ENCODE measurements at places on chromosomes 5 and 9.

- no peak for DNase-seq
Measured at GRCh38 chr9:33377089-33377715, 25.2 kb downstream of the AQP7 start.

DNA sequence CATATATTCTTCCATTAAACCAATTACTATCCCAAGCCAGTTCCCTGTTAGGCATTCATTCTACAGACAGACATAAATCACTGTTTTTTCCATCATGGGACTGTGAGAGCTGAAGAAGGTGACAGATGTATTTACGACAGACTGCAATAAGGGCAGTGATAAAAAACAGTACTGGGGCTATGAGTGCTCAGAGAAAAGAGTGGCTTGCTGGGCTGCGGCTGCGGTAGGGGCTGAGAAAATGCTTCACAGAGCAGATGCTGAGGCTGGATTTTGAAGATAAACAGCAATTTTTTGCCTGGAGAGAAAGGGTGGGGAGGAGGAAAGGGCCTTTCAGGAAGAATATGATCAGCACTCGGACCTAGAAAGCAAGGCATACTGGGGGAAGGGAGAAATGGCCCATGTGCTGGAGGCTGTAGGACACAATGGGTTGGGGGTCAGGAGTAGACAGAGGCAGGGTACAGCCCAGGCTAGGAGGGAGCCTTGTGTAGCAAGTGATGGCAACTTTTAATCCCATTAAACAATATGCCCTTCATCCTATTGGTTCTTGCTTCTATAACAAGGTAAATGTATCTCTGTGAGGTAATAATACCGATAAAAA, 279.3 kb downstream of the ASTN2 start:
- no peak for DNase-seq

DNA sequence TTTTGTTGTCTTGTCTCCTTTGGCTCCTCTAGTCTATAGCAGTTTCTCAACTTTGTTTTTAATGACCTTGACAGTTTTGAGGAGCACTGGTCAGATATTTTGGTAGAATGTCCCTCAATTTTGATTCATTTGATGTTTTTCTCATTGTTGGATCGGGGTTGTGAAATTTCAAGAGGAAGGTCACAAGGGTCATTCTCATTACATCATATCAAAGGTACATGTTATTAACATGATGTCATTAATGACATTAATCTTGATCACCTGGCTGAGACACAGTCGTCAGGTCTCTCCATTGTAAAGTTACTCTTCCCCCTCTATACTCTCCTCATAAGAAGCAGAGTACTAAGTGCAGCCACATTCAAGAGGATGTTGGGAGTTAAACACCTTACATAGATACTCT, 7.2 kb downstream of the ISOC1 start:
- no peak for DNase-seq

- no peak for DNase-seq
Measured at GRCh38 chr9:123601828-123602227, 245.8 kb downstream of the CRB2 start.

GRCh38 chr5:40402007-40402364, 277.7 kb upstream of the PTGER4 start:
- DNase-seq = no peak

GRCh38 chr5:7518947-7519560, 123.1 kb downstream of the ADCY2 start:
- DNase-seq = no peak

DNA sequence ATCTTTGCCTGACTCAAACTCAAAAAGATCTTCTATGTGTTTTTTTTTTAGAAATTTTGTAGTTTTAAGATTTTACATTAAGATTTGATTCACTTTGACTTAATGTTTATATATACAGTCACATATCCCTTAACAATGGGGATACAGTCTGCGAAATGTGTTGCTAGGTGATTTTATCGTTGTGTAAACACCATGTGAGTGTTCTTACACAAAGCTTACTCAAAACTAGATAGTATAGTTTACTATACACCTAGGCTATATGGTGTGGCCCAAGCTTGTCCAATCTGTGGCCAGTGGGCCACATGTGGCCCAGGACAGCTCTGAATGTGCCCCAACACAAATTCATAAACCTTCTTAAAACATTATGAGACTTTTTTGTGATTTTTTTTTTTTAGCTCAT, 131.9 kb downstream of the CWC27 start:
- DNase-seq = peak; percentile 32

- no peak for DNase-seq
Measured at GRCh38 chr5:178417391-178417811, 172.8 kb downstream of the COL23A1 start.

DNA sequence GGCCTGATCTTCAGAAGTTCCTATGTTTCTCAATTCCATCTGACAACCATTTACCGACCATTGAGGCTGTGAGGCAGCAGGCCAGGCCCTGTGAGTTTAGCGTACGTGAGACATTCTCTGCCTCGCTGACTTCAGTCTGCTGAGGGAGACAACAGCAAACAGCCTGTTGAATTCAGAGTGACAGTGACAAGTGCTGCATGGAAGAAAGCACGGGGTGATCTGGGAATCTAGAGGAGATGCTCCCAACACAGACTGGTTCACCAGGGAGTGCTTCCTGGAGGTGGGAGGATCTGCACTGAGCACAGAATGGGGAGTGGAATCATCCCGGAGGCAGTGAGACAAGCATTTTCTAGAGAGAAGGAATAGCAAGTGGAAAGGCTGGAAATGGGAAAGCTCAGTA, 10.0 kb upstream of the DDX41 start:
- no peak for DNase-seq

GRCh38 chr9:118558026-118558425, 811.2 kb downstream of the BRINP1 start:
- no peak for DNase-seq

GRCh38 chr9:90058182-90058763, 453.5 kb downstream of the GADD45G start:
- no peak for DNase-seq

GRCh38 chr9:88809355-88810161, 181.7 kb upstream of the S1PR3 start:
- DNase-seq = peak; percentile 59

- DNase-seq = no peak
Measured at GRCh38 chr9:114169029-114169951, 14.0 kb downstream of the COL27A1 start.
